ENCODE measurements at places on chromosomes 4 and X.

- no peak for DNase-seq
- no peak overlapping the region for H3K4me3 ChIP-seq
- H3K36me3 ChIP-seq: no peaks in the 10 kb centered on the region
- H3K4me1 ChIP-seq: no peaks in the 10 kb centered on the region
- no peak overlapping the region for H3K27ac ChIP-seq
Observed at GRCh38 chr4:150619042-150619441, 37.1 kb downstream of the MAB21L2 start.

GRCh38 chrX:124719060-124719459 lies 372.7 kb downstream of the SH2D1A start:
- no peaks in the 10 kb centered on the region for H3K4me1 ChIP-seq
- no peak overlapping the region for H3K27ac ChIP-seq

DNA sequence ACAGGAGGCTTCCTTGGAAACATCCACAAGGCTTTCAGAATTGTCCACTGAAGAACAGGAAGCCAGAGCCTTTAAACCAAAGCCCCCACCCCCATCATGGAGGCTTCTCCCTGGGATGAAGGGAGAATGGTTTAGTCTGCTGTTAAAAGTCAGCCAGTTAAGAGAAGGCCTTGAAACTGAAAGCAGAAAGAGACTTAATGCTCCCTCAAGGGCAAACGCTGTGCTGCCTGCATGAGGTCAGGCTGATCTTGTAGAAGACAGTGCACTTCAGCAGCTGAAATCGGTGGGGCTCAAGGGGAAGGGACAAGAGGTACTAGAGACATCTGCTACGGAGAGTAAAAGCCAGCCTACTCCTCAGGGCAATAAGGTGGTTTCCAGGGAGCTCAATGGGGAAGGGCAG lies 69.0 kb downstream of the HPRT1 start:
- H3K27ac ChIP-seq: no peak overlapping the region
- H3K36me3 ChIP-seq: no peaks in the 10 kb centered on the region
- DNase-seq: no peak
- H3K4me1 ChIP-seq: no peaks in the 10 kb centered on the region
- H3K4me3 ChIP-seq: no peak overlapping the region
- H3K27me3 ChIP-seq: no peaks in the 10 kb centered on the region

- H3K36me3 ChIP-seq: no peaks in the 10 kb centered on the region
- DNase-seq: no peak
- no peak overlapping the region for H3K4me3 ChIP-seq
- H3K27me3 ChIP-seq: no peaks in the 10 kb centered on the region
- no peak overlapping the region for H3K27ac ChIP-seq
- H3K4me1 ChIP-seq: no peaks in the 10 kb centered on the region
Observed at GRCh38 chr4:27318740-27319139, 458.1 kb downstream of the STIM2 start.

GRCh38 chr4:159451006-159451405 lies 348.1 kb downstream of the RAPGEF2 start:
- H3K27ac ChIP-seq: no peak overlapping the region
- no peak overlapping the region for H3K4me3 ChIP-seq
- H3K36me3 ChIP-seq: no peaks in the 10 kb centered on the region
- DNase-seq: no peak
- H3K27me3 ChIP-seq: no peaks in the 10 kb centered on the region

- no peak overlapping the region for H3K27ac ChIP-seq
- H3K4me1 ChIP-seq: no peaks in the 10 kb centered on the region
- H3K36me3 ChIP-seq: no peaks in the 10 kb centered on the region
- H3K27me3 ChIP-seq: no peaks in the 10 kb centered on the region
- H3K4me3 ChIP-seq: no peak overlapping the region
- no peak for DNase-seq
Observed at GRCh38 chr4:108744307-108744706, 18.5 kb downstream of the ETNPPL start.
